ENCODE measurements at places on chromosomes 6 and 20.

GRCh38 chr6:149031859-149032598 lies 285.2 kb downstream of the UST start:
- DNase-seq: peak; percentile 99

DNA sequence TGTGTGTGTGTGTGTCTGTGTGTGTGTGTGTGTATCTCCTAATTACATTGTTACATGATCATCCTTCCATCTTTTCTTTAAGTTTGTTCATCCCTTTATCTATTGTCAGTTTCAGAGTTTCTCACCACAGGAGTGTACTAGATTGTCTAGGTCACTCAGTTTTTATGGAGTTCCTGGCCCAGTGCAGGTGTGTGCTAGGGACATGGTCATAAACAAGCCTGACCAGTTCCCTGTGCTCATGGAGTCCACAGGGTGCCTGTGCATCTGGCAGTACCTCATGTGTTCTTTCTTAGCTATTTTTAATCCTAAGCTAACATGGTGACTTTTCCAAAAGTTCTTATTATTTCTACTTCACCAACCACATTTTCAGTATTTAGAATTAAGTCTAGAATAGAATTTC lies 43.9 kb downstream of the PHACTR2 start:
- no peak for DNase-seq

DNA sequence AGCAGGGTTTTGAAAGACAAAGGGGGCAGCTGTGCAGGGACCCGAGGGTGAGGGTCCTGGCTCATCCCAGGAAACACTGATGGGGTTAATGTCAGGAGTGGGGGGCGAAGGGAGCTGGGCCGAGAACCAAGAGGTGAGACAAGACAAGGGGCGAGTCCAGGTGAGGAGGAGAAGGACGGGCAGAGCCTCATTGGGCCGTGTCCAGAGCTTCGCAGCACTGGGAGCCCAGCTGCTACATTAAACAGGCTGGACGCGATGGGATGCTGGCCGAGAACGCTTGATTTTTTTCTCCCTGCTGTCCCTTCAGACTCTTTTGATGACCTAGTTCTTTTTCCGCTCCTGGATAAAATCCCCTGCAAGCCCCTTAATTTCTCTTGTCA lies 172.8 kb upstream of the SNX9 start:
- DNase-seq: no peak

- no peak for DNase-seq
Observed at GRCh38 chr6:12288914-12289313, 1.2 kb upstream of the EDN1 start.

GRCh38 chr6:70901324-70901723 lies 55.5 kb downstream of the B3GAT2 start:
- DNase-seq: peak; percentile 10

DNA sequence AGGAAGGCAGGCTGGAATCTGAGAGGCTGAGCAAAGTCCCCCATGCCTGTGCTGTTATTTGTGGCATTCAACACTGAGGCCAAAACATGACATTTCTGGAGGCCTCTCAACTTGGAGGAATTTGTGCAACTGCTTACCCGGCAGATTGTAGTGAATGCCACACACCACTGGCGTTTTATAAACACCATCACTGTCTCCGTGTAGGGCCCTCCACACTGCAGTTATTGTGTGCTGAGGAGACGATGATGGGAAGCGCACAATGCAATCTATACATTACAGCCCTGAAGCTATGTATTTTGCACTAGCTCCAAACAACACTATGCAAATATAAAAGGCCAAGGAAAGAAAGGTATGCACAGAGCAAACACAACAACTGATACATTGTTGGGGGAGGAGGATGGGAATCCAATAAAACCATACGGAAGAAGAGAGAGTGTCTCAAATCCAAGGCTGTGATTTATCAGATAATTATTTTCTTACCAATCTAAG lies 106.5 kb downstream of the SMLR1 start:
- peak; percentile 28 for DNase-seq

GRCh38 chr6:6931071-6932025 lies 176.4 kb upstream of the RREB1 start:
- no peak for DNase-seq

DNA sequence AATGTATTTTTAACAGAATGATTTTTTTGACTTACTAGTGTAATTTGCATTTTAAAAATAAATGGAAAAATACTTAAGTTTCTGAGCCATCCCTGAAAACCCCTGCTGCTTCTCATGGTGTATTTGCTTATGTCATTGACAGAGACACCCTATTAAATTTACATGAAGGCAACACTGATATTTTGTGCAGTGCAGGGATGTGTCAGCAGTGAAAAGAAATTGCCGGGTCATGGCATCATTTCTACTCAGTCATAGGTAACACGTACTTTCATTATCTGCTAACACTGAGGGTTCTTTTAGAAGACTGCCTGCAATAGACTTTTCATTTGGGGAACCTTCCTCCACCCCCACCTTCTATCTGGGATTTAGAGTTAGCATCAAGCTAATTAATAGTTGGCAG lies 136.7 kb upstream of the RNF217 start:
- no peak for DNase-seq

DNA sequence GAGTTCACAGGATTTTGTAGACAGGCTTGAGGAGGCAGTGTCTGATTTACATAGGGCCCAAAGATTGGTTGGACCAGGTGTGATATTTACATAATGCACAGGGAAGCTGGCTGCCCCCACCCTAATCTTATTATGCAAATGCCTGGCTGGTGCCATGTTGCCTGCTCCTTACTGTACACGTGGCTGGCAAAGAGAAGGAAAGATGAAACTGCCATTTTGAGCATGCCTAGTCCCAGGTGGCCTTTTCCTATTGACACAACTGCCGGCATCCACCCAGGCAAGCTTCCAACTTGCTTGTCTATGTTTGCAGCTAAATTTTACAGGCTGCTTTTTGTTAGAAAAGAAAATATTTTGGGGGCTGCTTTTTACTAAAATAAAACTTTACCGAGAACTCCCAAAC lies 174.6 kb downstream of the LMBRD1 start:
- no peak for DNase-seq
